ENCODE measurements at places on chromosomes 16 and 17.

DNA sequence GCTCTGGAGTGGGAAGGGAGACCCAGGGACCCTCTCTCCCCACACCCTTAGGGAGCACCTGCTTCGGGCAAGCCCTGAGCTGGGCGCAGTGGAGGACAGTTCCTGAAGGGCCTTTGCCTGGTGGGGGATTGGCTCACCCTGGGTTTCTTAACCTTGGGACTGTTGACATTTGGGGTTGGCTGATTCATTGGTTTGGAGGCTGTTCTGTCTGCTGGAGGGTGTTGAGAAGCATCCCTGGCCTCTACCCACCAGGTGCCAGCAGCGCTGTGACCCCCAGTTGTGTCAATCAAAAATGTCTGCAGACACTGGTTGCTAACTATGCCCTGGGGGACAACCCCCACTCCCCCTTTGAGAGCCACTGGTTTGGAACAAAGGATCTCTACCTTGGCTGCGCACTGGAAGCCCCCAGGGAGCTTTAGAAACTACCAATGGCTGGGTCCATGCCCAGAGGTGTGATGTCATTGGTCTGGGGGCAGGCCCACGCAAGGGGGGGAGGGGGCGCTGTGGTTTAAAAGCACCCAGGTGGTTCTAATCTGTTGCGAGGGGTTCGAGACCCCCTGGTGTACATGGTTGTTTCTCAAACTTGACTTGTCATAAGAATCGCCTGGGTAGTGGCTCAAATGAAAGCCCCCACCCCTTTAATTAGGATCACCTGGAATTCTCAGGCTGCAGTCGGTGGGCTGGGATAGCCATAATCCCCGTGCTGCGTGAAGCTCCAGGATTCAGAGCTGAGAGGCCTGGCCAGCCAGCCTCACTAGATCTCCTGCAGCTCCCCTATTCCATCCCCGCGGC is 151.9 kb upstream of the GSE1 start:
- DNase-seq, result no peak

DNA sequence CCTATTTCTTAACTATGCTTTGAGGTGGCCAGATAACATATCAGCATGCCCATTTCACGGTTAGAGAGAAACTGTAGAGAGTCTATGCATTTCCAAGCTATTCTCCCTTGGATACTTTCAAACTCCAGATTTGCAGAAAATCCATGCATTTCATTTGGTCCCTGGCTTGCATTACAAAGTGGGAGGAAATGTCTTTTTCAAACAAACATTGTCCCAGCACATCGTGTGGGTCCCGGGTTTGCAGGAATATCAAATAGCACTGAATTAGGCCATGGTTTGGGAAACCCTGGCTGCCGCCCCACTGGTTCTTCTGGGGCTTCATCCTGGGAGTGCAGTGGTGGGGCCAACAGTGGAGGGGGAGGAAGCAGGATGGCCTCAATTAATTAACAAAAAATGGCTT is 171.9 kb downstream of the IRX5 start:
- DNase-seq, result no peak

- DNase-seq, result no peak
These were observed 435 bp downstream of the C1QTNF8 start for GRCh38 chr16:1095450-1096168.

DNA sequence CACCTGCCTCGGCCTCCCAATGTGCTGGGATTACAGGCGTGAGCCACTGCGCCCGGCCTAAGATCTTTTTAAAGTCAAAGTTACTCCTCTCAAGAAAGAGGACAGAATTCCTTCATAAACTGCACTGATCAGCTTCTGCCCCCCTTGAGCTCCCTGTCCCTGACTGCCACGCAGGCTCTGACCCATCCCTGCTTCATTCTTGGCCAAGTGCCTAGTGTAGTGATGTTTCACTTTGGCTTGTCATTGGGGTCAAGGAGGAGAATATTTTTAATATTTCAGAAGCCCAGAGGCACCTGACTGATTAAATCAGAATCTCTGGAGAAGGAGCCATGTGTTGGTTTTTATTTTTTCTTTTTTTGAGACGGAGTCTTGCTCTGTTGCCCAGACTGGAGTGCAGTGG is 9.1 kb downstream of the MRM1 start:
- no peak for DNase-seq

- DNase-seq, result no peak
These were observed 258.3 kb upstream of the MON1B start for GRCh38 chr16:76932541-76933211.

DNA sequence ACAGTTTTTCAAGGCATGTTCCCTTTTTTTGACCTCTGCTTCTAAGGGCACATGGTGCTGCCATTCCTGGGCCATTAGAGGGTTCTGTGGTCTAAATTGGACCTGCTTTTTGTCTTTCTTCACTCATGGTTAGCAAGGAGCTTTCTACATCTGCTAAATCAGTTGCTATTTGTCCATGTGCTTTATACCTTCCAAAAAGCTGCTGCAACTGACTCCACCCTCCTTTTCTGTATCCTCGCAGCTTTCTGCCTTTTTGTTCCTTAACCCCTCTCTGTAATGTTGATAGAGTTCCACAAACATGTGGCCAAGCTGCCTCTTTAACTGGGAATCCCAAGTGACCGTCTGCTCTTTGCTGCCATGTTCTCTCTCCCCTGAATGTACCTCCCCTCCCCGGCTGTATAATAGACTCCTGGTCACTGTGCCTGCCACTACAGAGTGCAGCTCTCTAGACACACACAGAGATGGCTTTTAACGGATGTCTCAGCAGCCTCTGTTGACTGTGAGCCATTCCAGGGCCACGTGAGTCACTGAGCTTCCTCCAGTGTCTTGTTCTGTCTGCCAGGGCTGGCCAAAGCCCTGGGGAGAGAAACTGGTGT is 57.4 kb upstream of the TEKT3 start:
- no peak for DNase-seq

DNA sequence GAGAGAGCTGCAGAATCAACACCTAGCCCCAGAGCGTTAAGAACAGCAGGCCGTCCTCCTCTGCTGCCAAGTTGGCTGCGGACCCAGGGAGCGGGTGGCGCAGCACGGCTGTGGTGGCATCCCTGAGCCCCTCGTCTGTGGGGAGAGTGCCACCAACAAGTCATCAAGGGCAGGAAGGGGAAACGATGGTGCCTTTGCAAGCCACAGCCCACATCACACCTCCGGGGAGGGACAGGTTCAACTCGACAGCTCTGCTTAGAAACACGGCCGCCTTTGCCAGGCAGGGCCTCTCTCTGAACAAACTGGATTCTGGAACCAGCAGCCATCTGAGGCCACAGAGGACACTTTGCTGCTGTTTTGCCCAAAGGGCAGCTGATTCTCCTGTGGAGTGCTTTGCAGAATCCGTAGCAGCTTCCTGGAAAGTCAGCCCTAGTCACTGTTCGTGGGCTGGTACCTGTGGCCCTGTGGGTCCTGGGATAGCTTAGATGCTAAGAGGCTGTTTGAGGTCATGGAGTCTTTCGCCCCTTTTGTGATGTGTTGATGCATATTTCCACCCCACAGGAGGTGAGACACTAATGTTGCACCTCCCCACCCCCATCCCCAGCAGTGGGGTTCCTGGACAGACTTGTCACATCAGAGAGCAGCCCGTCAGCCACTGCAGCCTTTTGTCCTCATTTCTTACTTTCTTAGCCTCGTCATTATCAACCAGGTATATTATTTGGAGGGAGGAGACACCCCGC is 270.6 kb downstream of the CPPED1 start:
- DNase-seq, result no peak

DNA sequence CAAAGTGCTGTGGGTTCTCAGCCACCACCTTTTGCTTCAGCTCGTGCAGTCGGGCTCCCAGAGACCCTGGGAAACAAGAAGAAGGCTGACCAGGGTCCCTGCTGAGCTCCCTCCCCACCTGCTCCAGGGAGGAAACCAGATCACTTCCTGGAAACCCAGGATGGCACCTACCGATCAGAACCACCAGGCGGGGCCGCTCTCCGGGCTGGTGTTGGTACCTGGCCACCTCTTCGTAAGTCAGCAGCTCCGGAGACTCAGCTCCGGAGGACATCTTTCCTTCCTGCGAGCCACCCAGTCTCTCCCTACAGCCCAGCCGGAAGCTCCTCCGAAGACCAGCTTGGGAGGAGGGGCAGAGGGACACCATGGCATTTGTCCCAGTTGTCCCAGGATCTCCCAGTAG is 18.9 kb downstream of the MPP3 start:
- no peak for DNase-seq

DNA sequence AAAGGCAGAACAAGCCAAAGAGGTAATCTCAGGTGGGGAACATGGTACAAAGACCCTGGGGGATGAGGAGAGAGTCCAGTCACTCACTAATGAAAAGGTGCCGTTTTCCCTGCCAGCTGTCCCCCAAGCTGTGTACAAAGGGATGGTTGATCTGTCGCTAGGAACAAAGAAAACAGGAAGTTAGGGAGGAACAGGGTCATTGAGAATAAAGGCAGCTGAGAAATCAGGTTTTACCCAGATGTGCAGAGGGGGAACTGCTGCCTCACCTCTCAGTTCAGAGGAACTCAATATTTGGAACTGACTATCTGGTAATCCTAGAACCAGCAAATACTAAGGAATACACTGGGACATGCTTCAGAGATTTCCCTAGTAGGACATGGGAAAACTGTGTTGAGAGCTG is 1.5 kb downstream of the RSKR start:
- no peak for DNase-seq

Data from muscle of arm (tissue), 14 donors.